ENCODE measurements at places on chromosomes 1 and 21. TPM values are rescaled to one million over a fixed set of nuclear protein-coding genes. Genes with fewer than 3 reads are reported as not detected.

DNA sequence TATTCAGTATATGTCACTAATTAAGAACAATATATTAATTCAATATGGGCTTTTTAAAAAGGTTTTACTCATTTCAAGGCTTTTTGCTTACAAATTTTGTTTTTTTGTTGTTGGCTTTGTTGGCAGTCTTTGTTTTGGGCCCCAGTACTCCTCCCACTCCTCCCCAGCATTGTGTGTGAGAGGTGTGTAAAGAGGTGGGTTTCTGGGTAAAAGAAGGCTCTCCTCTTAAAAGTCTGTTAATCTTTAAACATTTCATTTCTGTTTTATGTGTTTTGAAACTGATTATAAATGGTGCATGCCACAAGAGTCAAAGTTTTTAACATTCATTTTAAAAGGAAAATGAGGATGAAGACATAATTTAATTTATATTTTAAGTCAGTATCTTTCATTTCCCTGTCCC, 79.6 kb downstream of the SASS6 start:
- no peak for DNase-seq

GRCh38 chr1:231887866-231888265, 261.3 kb downstream of the DISC1 start:
- no peak for DNase-seq

DNA sequence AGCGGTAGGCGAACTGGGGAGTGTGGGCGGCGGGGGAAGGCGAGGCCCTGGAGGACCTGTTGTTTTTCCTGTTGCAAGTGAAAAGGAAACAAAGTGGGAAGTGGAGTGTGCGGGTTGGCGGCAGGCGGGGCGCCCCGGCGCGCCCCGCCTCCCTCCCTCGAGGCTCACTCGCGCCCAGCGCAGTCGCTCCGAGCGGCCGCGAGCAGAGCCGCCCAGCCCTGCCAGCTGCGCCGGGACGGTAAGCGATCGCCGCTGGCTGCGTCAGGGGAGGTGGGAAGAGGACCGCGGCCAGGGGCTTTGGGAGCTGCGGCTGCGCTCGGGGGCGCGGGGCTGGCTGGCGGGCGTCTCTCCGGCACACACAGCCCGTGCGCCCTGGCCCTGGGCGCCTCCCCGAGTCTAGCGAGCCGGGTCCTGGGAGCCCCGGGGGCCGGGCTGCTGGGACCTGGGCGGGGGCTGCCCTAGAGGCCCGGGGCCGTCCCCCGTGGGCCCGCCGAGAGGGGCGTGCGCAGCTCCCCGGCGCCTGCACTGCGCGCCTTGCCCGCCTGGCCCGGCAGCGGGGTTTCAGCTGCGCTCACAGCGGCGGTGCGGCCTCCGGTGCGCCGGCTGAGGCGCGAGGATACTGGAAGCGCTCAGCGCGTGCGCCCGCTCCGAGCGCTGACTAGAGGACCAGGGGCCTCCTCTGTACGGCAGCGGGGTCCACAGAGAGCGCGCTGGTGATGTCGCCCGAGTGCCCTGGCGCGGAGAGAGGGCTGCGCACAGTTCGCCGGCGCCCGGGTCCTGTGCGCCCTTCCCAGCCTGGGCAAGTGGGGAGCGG, at the start of gene PIK3CD:
TSS of gene PIK3CD (plus strand) at position 167 of the 814 bp plus-strand sequence. CDS start 58,725 bp downstream, outside the sequence.
- DNase-seq, result peak; percentile 41

DNA sequence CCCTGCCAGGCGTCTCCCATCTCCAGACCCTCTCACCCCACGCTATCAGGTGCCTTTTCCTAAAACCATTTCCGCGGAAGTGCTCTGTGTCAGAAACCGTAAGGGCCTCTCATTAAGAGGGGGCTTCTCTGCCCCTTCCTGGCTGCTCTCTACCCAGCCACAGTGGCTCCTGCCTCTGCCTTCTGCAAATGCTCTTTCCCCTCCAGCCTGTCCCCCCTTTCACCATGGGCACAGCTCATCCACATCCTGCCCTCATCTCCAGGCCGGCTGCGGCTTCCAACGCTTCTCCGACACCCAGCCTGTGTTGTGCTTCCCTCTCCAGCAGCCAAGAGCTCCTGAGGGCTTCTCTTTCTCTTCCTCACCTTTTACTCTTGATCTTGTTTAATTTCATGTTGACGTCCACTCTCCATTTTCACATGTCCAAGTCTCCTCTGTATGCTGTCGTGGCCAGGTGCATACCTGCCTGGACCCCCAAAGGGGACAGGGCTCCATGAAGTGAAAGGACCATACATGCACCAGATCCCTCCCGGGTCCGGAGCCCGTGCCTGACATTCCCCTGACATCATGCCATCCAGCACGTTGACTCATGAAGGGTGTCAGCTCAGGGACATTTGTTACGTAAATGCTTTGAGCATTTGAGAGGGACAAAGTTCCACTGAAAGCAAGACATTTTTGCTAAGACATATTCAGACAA, 306.5 kb downstream of the AJAP1 start:
- no peak for DNase-seq

- no peak for DNase-seq
Measured at GRCh38 chr1:234570329-234571120, 39.5 kb downstream of the IRF2BP2 start.

DNA sequence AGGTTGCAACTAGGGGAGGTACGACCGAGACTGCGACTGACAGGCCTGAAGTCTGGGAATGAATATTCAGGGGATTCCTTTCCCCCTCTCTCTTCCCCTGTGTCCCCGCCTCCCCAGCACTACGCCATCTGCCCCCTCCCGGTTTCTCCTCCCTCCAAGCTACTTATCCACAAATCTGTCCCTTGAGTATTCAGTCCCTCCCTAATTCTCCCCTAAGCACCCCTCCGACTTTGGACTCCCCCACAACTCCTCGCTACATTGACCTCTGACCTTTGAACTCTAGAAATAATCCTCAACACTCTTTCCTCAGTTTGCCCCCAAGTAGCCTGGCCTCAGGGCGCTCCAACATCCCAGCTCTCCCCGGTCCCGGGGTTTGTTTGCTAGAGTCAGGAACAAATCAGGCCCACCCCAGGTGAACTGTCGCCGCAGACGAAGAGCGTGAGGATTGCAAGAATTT, 393 bp downstream of the LYSMD1 start:
- DNase-seq, result peak; percentile 73

GRCh38 chr1:30618335-30618747, 105.0 kb downstream of the MATN1 start:
- no peak for DNase-seq

GRCh38 chr1:116067566-116067890, 43.7 kb upstream of the MAB21L3 start:
- no peak for DNase-seq

DNA sequence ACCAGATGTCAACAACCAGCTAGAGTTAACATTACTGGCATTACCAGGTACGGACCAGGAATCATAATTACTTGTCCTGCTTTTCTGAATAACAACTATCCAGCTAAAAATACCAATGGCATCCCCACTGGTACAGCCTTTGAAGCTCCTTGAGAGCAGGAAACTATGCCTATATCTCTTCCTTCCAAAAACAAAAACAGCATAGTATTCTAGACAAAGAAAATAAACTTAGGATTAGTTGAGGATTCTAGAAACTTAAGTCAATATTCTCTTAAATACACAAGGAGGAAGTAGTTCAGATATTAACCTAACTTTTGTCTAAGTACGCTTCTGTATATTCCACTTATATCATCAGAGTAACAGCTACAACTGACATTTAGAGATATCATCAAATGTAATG, 3.0 kb downstream of the FUBP1 start:
- no peak for DNase-seq

GRCh38 chr1:81733480-81733879, 67.3 kb upstream of the ADGRL2 start:
- DNase-seq, result no peak

- no peak for DNase-seq
Measured at GRCh38 chr21:43269957-43270705, 101.3 kb downstream of the CRYAA start.

DNA sequence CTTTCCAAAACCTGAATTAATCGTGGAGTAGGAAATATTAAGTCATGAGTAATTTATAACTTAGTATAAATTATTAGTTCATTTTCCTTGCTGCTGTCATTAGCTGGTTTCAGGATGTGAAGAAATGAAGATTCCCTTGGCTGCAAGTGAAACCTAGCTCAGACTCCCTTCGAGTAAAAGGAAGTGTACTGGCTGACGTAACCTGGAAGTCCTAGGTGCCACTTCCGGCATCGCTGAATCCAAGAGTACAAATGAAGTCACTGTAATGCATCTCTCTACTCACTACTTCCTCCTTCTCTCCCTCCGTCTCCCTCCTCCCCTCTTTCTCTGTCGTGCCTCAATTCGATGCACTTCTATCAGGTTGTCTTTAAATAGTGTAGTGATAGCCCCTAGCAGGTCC, 28.8 kb downstream of the ZP4 start:
- no peak for DNase-seq

- DNase-seq, result peak; percentile 38
Measured at GRCh38 chr1:113783254-113784103, 24.2 kb upstream of the PHTF1 start.

DNA sequence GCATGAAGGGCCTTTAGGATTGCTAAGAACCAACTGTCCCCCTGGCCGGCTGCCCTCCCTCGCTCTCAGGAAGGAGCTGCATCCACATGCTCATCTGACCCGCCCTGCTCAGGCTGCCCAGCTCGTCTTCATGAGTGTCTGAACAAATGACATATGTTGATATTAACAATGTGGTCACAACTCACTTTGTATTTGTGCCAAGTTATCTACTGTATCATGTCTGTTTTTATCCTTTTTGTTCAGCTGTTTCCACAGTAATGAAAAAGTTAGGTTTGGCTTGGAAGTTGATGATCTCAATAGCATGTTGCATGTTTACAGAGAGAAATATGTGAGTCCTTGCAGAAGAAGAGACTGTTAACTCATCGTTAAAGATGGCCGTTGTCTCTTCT, 75.1 kb downstream of the PHTF1 start:
- peak; percentile 54 for DNase-seq

DNA sequence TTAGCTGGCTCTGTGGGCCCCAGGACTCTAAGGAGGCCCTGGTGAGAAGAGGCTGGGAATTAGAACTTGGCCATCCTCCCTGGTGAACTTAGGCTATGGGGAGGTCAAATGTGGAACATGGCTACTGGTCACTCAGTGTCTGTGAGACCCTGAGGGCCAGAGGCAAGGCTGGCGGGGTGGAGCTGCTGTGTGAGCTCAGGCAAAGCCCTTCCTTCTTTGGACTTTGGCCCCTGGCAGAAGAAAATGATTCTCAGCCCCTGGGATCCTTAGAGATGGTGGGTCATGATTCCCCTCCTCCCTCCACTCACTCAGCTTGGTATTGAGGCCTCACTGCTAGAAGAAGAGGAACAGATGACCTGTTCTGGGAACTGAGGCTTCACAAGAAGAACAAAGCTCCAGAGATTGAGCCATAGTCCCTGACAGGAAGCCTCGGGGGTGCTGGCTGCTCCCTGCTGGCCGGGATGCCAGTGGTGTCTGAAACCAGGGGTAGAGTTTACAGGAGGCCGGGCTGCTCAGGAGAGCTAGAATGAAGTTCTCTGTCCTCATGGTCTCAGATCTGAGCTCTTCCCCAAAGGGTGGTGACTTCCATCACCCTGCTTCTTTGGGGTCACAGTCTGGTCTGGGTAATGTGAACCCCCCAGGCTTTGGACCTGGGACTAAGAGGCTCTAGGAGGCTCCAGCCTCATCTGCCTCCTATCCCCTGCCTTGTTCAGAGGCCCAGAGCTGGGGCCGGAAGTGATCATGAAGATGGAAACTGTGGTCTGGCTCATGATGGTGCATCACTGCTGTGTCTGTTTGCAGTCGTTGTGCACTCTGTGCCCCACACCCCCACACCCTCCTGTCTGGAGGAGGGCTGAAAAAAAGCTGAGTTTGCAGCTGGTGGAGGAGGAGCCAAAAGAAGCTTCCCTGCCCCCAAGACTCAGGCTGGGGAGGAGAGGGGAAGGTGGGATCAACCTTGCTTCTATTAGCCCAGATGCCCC, 905 bp downstream of the BTBD19 start:
- DNase-seq, result peak; percentile 84

GRCh38 chr1:230250666-230251065, 175.5 kb downstream of the PGBD5 start:
- no peak for DNase-seq

GRCh38 chr1:183039985-183040447, 16.8 kb downstream of the LAMC1 start:
- DNase-seq, result no peak

GRCh38 chr1:230077011-230077410, 10.0 kb downstream of the GALNT2 start:
- DNase-seq, result no peak

Gene S100A12
- 6.9 TPM for polyA plus RNA-seq

Gene KCNJ9
- polyA plus RNA-seq, result not detected

Gene CD1E
- polyA plus RNA-seq, result 0.17 TPM

Gene OR2G6
- polyA plus RNA-seq, result 0.04 TPM

Gene PDZK1IP1
- polyA plus RNA-seq, result 1.2 TPM

Gene SIK1
- polyA plus RNA-seq, result 37.4 TPM

Gene C1orf232
- not detected for polyA plus RNA-seq

Gene ERG
- 41.7 TPM for polyA plus RNA-seq
